Thoracic aorta endothelial cell (primary cell): ENCODE measurements at places on chromosomes 16 and 17. TPM values are rescaled to one million over a fixed set of nuclear protein-coding genes. Genes with fewer than 3 reads are reported as not detected.

The MYL4 gene
- 0.50 and 0.66 TPM in 2 replicates for total RNA-seq

The ABCC11 gene
- under 0.01 TPM in 1 of 2 replicates, not detected in the other for total RNA-seq

The MT1M gene
- total RNA-seq: 2.4 and 2.5 TPM in 2 replicates

The PNMT gene
- not detected in 2 replicates for total RNA-seq

The KREMEN2 gene
- total RNA-seq: not detected in 2 replicates

The PIK3R5 gene
- not detected in 2 replicates for total RNA-seq

The NME1 gene
- total RNA-seq: 165 and 178 TPM in 2 replicates

The CDH13 gene
- total RNA-seq: 59.2 and 142 TPM in 2 replicates

The OMG gene
- 0.13 TPM in 1 of 2 replicates, not detected in the other for total RNA-seq

The CA4 gene
- total RNA-seq: 0.43 TPM in 1 of 2 replicates, not detected in the other

The C17orf58 gene
- 11.3 and 15.2 TPM in 2 replicates for total RNA-seq

The DNAJA3 gene
- 44.4 and 59.3 TPM in 2 replicates for total RNA-seq

The P2RX5 gene
- total RNA-seq: 0.27 and 1.7 TPM in 2 replicates

The FBXO39 gene
- 0.93 and 2.9 TPM in 2 replicates for total RNA-seq

The CETP gene
- 0.13 and 0.43 TPM in 2 replicates for total RNA-seq

The EPX gene
- total RNA-seq: not detected in 2 replicates

The HCRT gene
- not detected in 2 replicates for total RNA-seq

The CBLN1 gene
- 0.22 TPM in 1 of 2 replicates, not detected in the other for total RNA-seq

The GDPD3 gene
- 1.7 and 2.0 TPM in 2 replicates for total RNA-seq

The HSPB9 gene
- not detected in 2 replicates for total RNA-seq

The NOG gene
- 1.5 and 6.8 TPM in 2 replicates for total RNA-seq

The ZNF385C gene
- total RNA-seq: not detected in 2 replicates

The CBFA2T3 gene
- total RNA-seq: not detected in 2 replicates

The HOXB6 gene
- 2.5 and 34.7 TPM in 2 replicates for total RNA-seq

The DNAAF1 gene
- total RNA-seq: 0.14 TPM in 1 of 2 replicates, not detected in the other

The ZFP3 gene
- total RNA-seq: 1.7 and 2.4 TPM in 2 replicates

The SLC13A5 gene
- not detected in 2 replicates for total RNA-seq

The PLA2G10 gene
- total RNA-seq: not detected in 2 replicates

The CMTM2 gene
- not detected in 2 replicates for total RNA-seq

The KRT14 gene
- total RNA-seq: not detected in 2 replicates

The UNC45B gene
- total RNA-seq: under 0.01 TPM in 1 of 2 replicates, not detected in the other

The NOB1 gene
- total RNA-seq: 43.2 and 48.4 TPM in 2 replicates

The EXOC3L1 gene
- 3.3 and 4.0 TPM in 2 replicates for total RNA-seq

The KCNH6 gene
- total RNA-seq: not detected in 2 replicates

The GPS2 gene
- total RNA-seq: 44.3 and 44.5 TPM in 2 replicates
